ENCODE measurements at places on chromosomes 3 and 15.

- DNase-seq, result no peak
Measured at GRCh38 chr3:81186412-81186811, 575.0 kb downstream of the GBE1 start.

- no peak for DNase-seq
Measured at GRCh38 chr15:75052972-75053747, 29.8 kb downstream of the PPCDC start.

DNA sequence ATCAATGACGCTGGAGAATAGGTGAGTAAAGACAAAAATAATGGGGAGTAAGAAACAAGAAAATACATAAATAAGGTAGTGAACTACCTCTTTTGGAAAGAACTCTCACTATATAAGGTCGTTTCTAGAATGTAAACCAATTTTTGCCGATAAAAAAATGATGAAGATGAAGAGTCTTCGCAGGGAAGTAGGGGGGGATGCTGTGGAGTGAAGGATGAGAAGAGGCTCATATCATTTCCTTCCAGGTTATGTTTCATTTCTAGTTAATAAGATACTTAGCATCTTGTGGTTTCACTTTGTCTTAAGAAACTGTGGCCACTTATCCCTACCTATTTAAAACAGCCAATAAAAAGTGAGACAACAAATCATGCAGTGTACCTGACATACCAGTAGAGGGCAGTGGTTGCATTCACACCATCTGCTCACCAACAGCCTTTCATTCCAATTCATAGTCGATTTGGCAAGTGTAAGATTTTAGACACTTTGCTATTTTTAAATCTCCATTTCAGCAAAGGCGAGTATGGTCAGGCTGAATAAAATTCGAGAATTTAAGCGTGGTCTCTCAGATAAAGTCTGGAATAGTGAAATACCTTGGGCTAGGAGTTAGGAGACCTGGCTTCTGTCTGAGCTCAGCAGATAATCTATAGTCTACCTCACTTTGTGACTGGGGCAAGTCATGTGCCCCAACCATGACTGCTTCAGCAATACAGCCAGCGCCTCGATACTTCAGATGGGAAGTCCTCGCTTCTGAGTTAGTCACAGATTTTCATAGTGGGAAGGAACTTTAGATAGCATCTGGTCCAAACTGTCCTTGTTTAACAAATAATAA is 28.9 kb upstream of the ICE2 start:
- peak; percentile 55 for DNase-seq

DNA sequence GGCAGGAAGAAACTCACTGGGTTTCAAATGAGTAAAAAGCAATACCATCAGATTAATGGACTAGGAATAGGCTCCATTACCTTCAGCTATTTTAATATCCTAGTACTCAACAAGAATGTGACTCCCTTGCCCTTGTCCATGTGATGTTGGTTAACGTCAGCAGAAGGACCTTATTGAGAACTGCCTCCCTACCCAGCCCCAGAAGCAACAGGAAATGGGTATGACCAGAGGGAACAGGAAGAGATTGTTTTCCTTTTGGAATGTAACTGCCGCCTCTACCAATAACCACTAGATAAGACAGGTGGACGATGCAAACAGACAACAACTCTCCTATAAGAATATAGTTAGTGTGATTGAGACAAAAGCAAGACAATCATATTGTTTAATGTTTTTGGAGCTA is 10.4 kb upstream of the MME start:
- no peak for DNase-seq

DNA sequence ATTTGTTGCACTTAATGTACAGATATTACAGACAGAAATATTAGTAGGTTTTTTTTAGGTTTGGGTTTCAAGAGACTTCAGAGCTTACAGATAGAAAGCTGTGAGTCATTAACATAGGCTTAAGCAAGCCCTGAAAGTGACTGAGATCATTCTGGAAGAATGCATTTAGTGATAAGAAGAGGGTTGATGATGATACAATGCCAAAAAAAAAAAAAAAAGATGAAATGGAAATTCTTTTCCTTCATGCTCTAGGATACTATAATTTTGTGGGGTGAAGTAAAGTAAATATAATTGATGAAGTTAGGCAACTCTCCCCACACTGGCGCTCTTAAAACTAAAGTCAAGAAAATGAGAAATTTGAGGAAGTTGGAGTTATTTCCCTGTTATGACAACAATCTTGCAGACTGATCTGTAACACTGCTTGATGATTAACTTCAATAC is 169.4 kb upstream of the ZNF385D start:
- DNase-seq, result no peak

DNA sequence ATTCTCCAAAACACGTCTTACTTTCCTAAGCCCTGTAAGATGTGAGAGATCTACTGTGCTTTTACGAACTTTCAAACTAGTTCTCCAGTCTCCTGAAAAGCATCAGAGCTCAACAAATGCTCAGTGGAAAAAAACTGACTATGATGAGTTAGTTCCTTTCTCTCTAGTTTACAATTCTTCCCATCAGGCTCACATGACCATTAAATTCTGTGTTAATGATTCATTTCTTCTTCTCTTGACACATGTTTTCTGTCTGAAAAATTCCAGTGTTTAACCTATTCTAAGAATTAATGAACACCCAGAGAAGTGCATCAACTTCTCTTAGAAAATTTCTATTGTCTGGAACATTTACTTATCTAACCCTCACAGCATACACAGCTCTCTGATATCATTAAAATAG is 844.3 kb downstream of the SI start:
- no peak for DNase-seq

- no peak for DNase-seq
Measured at GRCh38 chr3:176964661-176965060, 232.6 kb downstream of the TBL1XR1 start.

DNA sequence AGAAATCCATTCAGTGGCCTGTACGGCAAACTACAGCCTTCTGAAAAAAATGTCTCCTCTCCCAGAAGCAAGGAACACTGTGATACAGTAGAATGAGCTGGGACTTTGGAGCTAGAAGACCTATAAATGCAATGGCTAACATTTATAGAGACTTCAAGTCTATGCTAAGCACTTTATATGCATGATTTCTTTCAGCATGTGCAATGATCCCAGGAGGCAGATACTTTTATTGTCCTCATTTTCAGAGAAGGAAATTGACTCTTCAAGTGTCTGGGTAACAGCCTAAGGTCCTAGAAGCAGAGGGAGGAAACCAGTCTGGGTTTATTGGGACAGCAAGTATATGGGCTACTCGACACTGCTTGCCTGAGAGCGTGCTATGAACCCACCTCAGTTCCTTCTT is 140.9 kb downstream of the ALDH1A2 start:
- DNase-seq, result no peak

- no peak for DNase-seq
Measured at GRCh38 chr15:37223089-37223488, 122.7 kb upstream of the MEIS2 start.

DNA sequence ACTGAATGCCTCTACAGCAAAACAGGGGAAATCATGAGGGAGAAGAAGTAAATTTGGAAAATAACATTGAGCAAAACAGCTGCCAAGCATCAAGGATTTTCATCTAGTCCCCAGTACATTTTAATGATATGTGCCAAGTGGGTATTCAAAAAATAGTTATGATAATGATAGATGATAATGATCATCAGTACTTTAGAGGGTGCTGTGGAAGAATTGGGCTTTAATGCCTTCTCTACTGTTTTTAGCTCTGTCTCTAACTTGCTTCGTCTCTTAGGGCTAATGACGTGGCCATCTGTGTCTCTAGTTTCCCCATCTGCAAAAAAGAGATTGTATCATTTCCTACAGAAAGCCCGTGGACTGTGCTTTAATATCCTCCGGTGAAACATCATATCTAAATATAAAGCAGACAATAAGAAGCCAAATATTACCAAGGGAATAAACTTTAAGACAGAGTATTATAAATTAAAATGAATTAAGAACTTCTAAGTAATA is 10.2 kb upstream of the FSIP1 start:
- DNase-seq, result no peak

DNA sequence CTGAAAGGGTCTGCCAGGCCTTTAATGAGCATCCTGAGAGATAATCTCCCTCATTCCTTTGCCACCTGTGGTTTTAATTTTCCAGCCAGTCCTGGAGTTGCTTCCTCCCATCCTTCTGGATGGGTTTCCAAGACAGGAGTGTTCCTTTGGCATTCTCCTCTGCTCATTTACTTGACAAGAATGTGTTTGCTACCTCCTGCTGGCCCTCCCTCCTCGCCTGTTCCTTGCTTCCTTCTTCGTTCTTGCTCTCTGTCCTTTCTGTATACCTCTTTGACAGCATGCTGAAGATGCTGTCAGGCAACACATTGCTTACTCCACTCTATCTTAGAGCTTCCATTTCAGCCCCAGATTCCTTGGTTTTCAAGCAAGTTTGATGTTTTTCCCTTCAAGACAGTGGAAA is 46.0 kb downstream of the ERC2 start:
- no peak for DNase-seq

- DNase-seq, result no peak
Measured at GRCh38 chr3:5054098-5054497, 68.0 kb upstream of the ARL8B start.

GRCh38 chr15:99143655-99144610 is 39.1 kb downstream of the SYNM start:
- DNase-seq, result no peak

DNA sequence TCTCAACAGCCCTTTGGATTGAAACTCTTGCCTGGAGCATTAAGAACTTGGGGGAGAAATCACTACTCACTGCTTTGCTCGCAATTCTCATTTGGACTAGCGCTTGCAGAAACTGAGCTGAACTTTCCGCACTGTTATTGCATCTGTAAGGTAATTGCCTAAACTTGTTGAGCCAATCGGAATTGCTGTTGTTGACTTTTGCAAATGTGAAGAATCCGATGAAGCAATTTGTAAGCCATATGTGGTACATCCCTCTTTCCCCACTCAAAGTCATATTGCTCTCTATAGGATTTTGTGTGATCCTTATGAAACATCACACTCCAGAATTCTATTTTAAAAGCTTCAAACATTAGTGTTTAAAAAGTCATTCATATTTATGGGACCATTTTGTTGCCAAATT is 191.7 kb upstream of the GBE1 start:
- no peak for DNase-seq

- no peak for DNase-seq
Measured at GRCh38 chr15:61943992-61944391, 116.3 kb downstream of the VPS13C start.

Measured in stimulated activated naive CD8-positive, alpha-beta T cell treated with anti-CD3 and anti-CD28 coated beads, Interleukin-15, amount 100 ng/mL, for 72 hours (primary cell).